ENCODE measurements at places on chromosomes 2 and 18.

DNA sequence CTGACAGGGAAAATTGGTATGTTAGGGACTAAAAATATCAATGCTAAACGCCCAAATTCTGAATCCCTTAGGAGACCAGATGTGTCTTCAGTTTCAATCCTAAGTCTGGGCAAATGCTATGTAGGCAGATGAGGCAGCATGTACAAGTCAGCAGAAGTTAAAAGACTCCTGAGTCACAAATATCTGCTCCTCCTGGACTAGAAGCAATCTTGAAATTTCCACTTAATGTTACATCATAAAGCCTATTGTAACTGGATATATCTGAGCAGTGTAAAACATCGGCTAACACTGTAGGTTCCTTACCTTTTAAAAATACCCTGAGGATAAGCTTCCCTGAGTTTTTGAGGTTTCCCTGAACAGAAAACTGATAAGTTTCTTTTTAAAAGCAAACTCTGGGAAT is 1087.6 kb upstream of the PIK3C3 start:
- DNase-seq, result peak; percentile 77

- no peak for DNase-seq
These were observed 332.4 kb downstream of the GBX2 start for GRCh38 chr2:235835810-235836209.

GRCh38 chr18:46433121-46433826 is 223.7 kb downstream of the LOXHD1 start:
- no peak for DNase-seq

DNA sequence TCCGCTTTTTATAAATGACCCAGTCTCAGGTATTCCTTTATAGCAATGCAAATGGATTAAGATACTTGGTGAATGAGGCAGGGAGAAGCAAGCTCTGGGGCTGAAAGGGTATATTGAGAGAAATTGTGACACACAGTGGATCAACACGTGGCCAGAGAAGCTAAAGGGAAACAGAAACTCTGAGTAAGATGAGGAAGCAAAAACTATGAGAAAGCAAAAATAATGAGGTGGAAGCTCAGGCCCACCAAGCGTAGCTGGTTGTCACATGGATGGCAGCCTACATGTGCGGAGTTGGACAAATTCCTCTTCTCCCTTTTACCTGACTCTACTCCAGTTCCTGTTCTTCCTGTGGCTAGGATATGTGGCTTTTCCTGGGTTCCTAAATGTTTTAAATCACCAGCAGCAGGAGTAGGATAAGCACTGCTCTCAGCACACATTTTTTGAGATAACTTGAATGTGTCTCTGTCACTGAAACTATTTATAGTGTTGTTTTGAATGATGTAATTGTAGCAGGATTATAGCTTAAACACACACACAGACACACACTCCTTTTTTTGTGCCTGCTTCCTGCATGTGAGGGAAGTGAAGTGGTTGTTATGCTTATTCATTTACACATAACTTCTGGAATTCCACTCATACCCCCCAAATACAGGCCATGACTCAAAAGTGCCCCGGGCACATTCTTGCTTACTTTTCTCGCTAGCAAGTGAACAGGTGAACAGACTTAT is 30.1 kb upstream of the EPC2 start:
- peak; percentile 34 for DNase-seq

GRCh38 chr2:3768960-3769765 is 65.8 kb downstream of the DCDC2C start:
- no peak for DNase-seq
